ENCODE measurements at places on chromosomes 3 and 15. TPM values are rescaled to one million over a fixed set of nuclear protein-coding genes. Genes with fewer than 3 reads are reported as not detected.

Gene ACTRT3
- total RNA-seq: 6.1 TPM

Gene SELENOK
- 32.2 TPM for total RNA-seq

Gene TRIM42
- total RNA-seq: not detected

Gene CTXN2
- total RNA-seq: not detected

Gene EPHA3
- 3.0 TPM for total RNA-seq

Gene HACD2
- total RNA-seq: 16.7 TPM

Gene C3orf52
- 4.8 TPM for total RNA-seq

Gene SYNPR
- not detected for total RNA-seq

Gene CYP1A1
- total RNA-seq: 0.53 TPM

Gene SSUH2
- total RNA-seq: not detected

Gene ATP2C1
- 123 TPM for total RNA-seq

Gene SPATA12
- total RNA-seq: under 0.01 TPM

Gene GLT8D1
- 120 TPM for total RNA-seq

Gene TRH
- not detected for total RNA-seq

Gene STX19
- 0.06 TPM for total RNA-seq

Gene ACP3
- not detected for total RNA-seq

Gene MEX3B
- total RNA-seq: 2.5 TPM

Gene HIGD2B
- total RNA-seq: not detected

Gene GMPPB
- 37.3 TPM for total RNA-seq

Gene CCR4
- not detected for total RNA-seq

Gene ZDHHC23
- total RNA-seq: 3.8 TPM

Gene OSBPL10
- total RNA-seq: 10.7 TPM

Gene HTD2
- total RNA-seq: 4.8 TPM

Gene GP5
- 0.26 TPM for total RNA-seq

Gene KLHL6
- total RNA-seq: 0.26 TPM

Gene DPPA2
- not detected for total RNA-seq

Gene FURIN
- 67.9 TPM for total RNA-seq

Gene CD276
- 158 TPM for total RNA-seq

Gene ATP13A5
- total RNA-seq: not detected

Gene PEX11A
- total RNA-seq: 5.9 TPM

Gene PLA1A
- total RNA-seq: 0.25 TPM

Gene SMCO1
- not detected for total RNA-seq

Gene DLL4
- total RNA-seq: 1.5 TPM

Gene P3H2
- 1.1 TPM for total RNA-seq

Gene MYL3
- total RNA-seq: not detected

Gene SLC35G2
- total RNA-seq: 11.4 TPM

Gene LSAMP
- total RNA-seq: 0.19 TPM

Gene KLF15
- 2.9 TPM for total RNA-seq

Gene GPR156
- 0.40 TPM for total RNA-seq

Gene PLA2G4E
- total RNA-seq: not detected

Gene ALPK3
- total RNA-seq: 1.1 TPM

Measured in aortic smooth muscle cell (primary cell).